ENCODE measurements at places on chromosomes 11 and 22. TPM values are rescaled to one million over a fixed set of nuclear protein-coding genes. Genes with fewer than 3 reads are reported as not detected.

- no peak for DNase-seq
Measured at GRCh38 chr11:94753630-94754029, 14.5 kb upstream of the AMOTL1 start.

GRCh38 chr11:66361502-66361941 is 10.0 kb downstream of the SLC29A2 start:
- no peak for DNase-seq

DNA sequence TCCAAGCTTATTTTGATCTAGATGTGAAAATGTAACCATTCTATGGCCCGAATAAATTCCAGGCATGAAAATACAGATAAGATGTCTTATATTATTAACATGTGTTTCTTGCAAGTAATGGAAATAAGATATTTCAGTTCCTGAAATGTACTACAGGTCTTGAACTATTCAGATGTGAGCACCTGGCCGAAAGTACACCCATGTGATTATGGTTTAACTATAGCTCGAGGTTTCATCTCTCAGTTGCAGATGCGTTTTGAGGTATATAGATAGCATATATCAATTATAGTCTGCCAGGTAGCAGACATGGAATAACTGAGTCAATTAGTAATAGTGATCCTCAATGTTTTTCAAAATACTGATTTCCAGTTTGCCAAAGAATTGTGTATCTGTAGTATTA is 68.3 kb downstream of the DDIAS start:
- DNase-seq = no peak

FUT4 gene
- total RNA-seq = 40.1 TPM

- no peak for DNase-seq
Measured at GRCh38 chr11:74638869-74639268, 46.5 kb downstream of the POLD3 start.
